Keratinocyte (primary cell): ENCODE measurements at places on chromosomes 16 and 17.

- no peak for DNase-seq
Observed at GRCh38 chr17:44001461-44001920, 2.9 kb upstream of the NAGS start.

- DNase-seq: no peak
Observed at GRCh38 chr17:34252444-34253138, 2.5 kb upstream of the CCL2 start.

DNA sequence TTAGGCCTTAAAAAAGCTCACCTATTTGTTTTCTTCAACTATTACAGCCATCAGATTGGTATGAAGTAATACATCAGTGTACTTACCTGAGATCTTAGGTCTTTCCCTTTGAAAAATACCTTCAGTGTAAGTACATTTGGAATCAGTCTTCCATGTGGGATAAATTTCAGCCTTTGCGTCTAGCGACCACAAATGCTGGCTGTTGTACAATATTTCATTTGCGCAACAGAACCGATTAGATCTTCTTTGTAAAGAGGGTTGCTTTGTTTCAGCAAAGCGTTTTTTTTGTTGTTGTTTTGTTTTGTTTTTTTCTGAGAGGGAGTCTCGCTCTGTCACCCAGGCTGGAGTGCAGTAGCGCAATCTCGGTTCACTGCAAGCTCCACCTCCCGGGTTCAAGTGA is 394.0 kb downstream of the CPPED1 start:
- DNase-seq: no peak

- no peak for DNase-seq
Observed at GRCh38 chr17:16491703-16492612, at the start of gene LRRC75A. Gene LRRC75A, minus strand, starts transcription at chr17:16492193. Its CDS starts 203 bp downstream, at chr17:16491990.

GRCh38 chr17:72124438-72124775 is 3.6 kb downstream of the SOX9 start:
- no peak for DNase-seq

- DNase-seq: peak; percentile 89
Observed at GRCh38 chr17:66508896-66509844, 206.8 kb downstream of the PRKCA start.
